AG09309 (cell line): ENCODE measurements at places on chromosomes 4 and X.

- DNase-seq = no peak
Measured at GRCh38 chrX:68508799-68509198, 9.9 kb downstream of the YIPF6 start.

DNA sequence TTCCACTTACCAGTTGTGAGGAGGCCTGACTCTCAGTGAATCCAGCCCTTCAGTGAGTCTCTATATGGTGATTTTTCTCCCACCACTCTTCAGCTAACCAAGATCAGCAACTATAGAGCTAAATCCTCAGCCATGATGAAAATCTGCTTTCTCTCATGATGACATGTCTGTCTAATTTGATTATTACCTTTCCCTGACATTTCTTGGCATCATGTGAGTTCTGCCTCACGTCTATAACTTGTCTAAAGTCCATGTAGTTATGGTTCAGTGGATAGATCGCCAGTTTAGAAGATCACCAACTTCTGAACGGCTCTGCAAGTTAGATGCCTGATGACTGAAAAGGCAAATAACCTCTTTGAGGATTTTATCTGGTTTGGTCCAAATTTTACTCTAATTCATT, 14.9 kb upstream of the DCAF8L1 start:
- no peak for DNase-seq

- DNase-seq = peak; percentile 34
Measured at GRCh38 chrX:149497626-149498025, 7.5 kb downstream of the IDS start.

GRCh38 chrX:136627409-136627808, 20.5 kb upstream of the CD40LG start:
- no peak for DNase-seq

- peak; percentile 33 for DNase-seq
Measured at GRCh38 chrX:30713061-30713525, 59.9 kb downstream of the GK start.

- DNase-seq = no peak
Measured at GRCh38 chrX:123590842-123591486, 141.9 kb downstream of the THOC2 start.

DNA sequence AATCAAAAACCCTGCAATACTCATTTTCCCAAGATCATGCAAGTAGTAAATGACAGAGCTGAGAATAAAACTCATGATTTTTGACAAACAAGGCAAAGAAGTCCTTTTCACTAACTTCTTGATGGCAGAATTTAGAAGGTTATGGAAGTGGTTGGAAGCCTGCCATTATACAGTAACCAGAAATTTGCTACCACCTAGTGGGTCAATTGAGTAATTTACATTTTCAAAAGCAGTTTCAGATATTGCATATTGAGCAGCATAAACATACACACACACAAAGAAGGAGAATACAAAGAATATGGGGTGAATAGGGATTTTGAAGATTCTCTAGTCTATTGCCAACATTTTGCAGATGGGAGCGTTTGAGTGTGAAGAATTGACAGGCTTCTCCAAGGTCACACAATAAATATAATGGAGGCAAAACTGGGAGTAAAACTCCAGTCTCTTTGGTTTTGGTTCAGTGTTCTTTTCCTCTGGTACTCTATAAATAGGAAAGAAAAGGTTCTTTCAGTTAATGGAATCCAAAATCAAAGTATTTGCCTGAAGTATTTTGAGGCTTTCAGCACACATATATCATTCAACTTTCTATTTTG, 70.2 kb downstream of the GC start:
- peak; percentile 46 for DNase-seq

GRCh38 chr4:41221850-41222645, 7.7 kb upstream of the APBB2 start:
- no peak for DNase-seq

GRCh38 chrX:149010013-149010852, 494.9 kb downstream of the IDS start:
- no peak for DNase-seq

DNA sequence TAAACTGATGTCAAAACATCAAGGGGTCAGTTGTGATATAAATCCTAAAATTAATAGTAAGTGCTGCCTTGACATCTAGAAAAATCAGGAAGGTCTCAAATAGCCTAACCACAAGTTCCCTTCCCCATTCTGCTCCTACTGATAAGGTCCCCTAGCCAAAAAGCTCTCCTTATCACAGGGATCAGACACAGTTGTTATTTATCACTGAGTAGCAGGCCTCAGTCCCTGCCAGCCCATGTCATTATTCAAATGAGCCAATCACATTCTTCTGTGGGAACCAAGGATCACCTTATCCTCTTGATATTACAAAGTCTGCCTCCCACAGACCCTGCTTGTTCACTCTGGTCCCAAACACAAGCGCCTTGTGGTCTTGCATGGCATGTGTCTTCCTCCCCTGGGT, 23.3 kb upstream of the TMEM255A start:
- DNase-seq = no peak

GRCh38 chr4:37225778-37226177, 18.8 kb upstream of the NWD2 start:
- DNase-seq = no peak

GRCh38 chr4:175176710-175177109, 258.6 kb downstream of the ADAM29 start:
- DNase-seq = no peak

DNA sequence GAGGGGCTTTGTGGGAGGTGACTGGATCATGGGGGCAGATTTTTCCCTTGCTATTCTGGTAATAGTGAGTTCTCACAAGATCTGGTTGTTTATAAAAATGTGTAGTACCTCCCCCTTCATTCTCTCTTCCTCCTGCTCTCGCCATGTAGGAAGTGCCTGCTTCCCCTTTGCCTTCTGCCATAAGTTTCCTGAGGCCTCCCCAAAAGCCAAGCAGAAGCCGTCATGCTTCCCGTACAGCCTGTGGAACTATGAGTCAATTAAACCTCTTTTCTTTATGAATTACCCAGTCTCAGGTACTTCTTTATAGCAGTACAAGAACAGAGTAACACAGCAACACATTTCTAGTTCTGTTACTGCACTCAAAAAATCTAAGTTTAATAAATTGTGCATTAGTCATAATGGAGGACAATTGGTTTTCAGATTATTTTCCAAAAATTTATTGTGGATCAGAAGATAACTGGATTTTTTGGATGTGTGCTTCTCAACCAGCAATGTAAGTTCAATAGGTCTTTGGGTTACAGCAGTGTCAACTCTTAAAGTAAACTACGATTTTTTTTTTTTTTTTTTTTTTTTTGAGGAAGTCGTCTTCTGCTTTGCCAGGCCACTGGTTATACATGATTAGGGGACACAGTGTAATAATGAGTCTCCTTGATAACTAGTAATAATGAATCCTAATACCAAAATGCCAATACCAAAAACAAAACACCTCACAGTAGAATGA, 69.9 kb downstream of the CHIC2 start:
- no peak for DNase-seq

DNA sequence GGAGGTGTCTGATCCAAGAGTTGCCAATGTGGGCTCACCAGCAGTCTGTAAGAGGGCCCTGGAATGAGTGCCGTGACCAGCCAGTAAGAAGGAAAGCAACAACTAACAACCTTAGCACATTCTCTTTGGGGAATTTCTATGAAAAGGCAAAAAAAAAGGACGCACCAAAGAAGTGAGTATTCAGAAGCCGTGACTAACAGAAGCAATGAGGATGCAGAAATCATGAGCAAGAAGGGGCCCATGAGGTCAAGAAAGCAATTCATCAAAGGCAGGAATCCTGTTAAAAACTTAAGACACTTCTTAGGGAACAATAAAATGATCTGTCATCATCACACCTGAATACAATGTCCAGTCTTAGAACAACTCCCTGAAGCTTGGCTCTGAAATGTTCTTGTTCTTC, 260.5 kb downstream of the RAPGEF2 start:
- DNase-seq = no peak

DNA sequence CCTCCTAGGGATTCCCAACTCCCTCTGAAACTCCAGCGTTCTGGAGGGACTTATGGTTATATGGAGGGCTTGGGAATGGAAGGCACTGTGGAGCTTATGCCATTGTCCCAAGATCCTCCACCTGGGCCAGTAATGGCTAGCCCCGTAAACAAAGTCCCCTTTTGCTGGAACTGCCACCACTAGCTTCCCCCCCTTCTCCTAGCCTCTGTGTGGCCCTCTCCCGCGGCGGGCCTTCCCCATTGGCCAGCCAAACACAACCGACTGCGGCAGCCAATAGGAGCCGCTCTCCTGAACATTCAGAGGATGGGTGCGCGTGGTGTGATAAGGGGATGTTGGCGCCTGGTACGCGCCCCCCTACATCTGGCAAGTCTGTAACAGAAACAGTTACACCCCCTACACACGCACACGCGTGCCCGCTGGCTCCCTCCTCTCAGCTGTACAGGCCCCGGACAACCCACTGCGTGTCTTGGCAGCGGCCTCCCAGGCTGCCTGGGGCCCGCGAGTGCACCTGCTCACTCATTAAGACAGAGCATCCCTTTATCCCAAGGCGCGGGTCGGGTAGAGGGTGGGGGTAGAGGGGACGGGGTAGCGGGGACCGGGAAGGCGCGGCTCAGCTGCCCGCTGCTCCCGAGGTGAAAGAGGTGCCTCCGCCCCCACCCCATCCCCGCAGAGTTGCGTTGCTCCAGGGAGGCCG, 863 bp upstream of the RAB33A start:
- DNase-seq = no peak

DNA sequence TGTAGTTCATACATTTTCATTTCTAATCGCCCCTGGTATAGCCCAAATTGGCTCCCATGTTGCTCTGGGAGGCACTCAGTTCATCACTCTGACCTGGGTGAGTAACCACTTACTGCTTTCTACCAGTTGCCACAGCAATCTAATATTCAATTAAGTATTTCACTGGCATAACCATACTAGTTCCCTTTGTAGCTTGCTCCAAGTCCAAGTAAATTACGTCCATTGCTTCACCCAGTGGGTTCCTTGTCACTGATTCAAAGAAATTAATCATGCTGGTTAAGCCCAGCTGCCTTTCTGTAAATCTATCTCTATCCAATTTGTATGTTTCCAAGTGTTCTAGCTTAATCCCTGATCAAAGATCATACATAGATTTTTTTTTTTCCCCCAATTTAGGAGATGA, 92.0 kb upstream of the CBR4 start:
- DNase-seq = no peak

GRCh38 chrX:102599951-102600579, 750 bp downstream of the ARMCX5 start:
- no peak for DNase-seq

DNA sequence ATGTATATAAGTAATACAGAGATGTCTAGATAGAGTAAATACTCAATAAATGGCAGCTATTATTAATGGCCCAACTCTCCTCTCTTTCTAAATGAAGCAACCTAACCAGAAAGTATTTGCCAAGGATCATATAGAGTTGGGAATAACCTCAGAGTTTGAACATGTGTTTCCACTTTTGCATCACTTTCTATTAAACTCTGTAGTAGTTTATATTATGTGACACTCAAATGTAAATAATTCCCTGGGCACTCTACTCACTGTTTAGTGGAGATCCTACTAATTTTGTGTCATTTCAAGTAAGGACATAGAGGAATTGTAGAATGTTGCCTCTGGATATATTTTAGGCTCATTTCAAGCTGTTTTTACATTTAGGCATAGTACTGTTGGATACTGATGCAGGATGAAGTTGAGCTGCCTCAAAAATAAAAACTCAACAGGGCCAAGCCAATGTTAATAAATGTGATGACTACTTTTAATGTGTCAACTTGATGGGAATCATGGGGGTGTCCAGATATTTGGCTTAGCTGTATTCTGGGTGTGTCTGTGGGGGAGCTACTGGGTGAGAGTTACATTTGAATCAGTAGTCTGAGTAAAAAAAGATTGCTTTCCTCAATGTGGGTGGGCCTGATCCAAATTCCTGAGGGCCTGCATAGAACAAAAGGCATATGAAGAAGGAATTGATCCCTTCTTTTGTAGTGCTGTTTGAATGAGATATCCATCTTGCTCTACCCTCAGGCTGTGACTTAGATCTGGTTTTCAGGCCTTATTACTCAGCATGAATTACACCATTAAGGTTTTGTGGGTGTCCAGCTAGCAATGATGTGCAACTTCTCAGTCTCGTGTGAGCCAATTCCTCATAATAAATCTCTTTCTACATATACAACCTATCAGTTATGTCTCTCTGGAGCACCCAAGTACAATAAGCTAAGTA, 1368.2 kb downstream of the STIM2 start:
- peak; percentile 38 for DNase-seq

- DNase-seq = no peak
Measured at GRCh38 chr4:139589336-139590018, 33.5 kb upstream of the SETD7 start.

- no peak for DNase-seq
Measured at GRCh38 chr4:159823743-159824142, 720.9 kb downstream of the RAPGEF2 start.

GRCh38 chr4:55346851-55347255, 811 bp downstream of the SRD5A3 start:
- no peak for DNase-seq

DNA sequence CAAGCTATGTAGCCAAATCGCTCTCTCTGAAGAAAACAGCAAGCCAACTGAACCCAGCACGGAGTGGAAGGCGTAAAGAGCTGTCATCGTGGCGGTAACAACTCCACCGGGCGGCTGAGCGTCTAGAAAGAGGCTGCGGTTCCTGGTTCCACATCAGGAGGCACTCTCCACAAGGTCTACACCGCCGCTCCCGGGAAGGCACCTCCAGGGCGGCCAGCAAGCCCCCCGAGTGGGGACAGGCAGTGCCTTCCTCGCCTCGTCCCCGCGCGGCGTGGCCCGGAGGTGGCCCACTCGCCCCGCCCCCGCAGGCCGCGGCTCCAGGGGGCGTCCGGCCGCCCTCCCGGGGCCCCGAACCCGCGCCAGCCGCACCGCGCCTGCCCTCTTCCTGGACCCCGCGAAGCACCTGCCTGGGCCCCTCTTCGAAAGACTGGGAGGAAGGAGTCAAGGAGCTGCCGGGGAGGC, 755 bp downstream of the KLHL8 start:
- DNase-seq = no peak

DNA sequence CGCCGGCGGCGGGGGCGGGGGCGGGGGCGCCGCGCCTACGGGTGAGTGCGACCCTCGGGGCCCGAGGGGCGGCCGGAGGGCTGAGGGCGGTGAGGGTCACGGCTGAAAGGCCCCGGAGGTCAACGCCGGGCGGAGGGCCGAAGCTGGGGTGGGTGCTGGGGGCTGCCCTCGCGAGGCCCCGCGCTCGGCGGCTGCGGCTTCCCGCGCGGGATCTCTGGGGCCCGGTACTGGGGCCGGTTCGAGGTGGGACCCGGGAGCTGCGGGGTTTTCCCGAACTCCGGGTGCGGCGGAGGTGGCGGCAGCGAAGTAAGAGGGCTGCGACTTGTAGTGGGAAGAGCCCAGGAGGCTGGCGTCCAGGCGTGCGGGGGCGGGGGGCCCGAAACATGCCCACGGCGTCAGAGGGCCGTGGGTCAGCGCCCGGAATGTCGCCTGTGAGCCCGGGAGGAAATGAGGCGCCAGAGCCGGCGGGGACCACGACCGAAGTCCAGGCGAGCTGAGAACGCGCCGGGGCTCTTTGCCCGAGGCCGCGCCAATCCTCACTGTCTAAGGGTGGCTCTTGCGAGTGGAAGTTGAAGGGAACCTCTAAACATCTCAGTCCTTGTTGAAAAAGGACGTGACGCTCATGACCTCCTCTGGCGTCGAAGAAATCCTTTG, 407 bp downstream of the IL13RA1 start:
- no peak for DNase-seq

- DNase-seq = peak; percentile 37
Measured at GRCh38 chr4:25767877-25768725, 94.7 kb downstream of the SEL1L3 start.
